ENCODE measurements at places on chromosomes 5 and 9.

DNA sequence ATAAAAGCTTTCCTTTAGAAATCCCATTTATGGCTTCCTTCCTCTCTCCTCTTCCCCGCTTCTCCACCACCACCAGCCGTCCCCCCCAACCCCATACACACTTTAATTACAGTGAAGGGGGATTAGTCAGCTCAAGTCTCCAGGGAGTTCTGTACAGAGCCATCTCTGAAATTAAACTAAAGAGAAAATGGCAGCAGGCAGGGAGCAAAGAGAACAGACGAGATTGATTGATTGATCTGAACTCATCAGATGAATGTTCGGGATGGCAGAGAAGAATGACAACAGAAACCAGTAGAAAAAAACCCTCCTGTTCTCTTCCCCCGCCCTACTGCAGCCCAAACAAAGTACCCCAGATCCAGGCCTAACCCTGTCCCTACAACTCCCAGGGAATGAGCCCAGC is 241.7 kb upstream of the PANK3 start:
- DNase-seq = no peak

DNA sequence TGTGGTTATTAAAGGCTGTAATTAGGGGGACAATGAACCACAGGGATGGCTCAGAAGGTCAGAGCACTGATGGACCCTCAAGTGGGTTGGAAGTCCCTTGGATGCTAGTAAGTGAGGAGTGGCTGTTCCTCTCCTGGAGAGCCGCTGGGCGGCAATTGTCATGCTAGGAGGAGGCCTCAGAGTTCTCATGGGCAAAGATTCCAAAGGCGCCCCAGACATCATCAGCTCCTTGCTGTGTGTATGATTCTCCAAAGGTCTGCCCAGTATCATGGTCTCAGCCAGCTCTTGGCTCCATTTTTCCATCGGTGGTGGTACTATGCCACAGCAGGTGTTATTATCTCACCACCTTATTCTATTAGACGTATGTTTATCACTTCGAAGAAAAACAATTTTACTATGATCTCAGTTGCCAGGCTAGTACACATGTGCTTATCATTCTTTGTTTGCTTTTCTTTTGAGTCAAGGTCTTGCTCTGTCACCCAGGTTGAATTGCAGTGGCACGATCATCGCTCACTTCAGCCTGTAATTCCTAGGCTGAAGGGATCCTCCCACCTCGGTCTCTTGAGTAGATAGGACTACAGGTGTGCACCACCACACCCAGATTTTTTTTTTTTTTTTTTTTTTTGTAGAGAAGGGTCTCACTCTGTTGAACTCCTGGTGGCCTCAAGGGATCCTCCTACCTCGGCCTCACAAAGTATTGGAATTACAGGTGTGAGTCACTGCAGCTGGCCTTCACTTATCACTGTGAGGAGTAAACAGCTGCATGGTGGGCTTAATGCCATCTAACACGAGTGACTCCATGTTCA is 46.8 kb downstream of the EXOSC2 start:
- DNase-seq = no peak

- no peak for DNase-seq
These were observed 4.5 kb downstream of the ROR2 start for GRCh38 chr9:91945277-91946085.

DNA sequence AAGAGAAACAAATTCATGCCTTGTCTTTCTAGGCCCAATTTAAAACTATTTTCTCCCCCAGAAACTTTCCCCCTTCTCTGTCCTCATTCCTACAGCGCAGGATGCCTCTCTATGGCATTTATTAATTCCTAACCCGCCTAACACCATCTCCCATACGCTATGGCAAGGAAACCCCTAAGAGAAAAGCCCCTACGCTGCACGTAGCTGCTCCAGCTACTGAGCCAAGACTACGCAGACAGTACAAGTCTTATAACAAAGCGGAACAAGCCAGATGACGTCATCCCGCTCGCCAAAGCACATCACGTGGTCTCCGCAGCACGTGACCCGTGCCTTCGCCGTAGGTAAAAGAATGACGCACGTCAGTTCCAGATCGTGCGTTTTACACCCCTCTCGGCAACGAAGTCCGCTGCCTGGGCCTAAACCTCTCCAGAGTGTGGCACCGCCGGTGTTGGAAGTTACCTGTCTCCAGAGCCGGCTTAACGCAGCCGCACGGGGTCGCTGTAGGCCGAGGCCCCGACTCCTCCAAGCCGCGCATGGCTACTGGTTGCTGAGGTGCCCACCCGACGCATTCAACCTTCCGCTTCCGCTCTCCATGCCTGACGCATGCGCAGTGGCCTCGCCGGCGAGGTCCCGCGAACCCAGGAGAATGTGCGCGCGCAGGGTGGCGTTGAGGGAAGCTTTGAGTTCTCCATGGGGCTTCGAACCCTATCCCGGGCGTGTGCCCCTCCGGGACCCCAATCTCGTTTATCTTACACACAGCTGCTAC is at the start of gene TRMO:
TRMO (minus strand) TSS at position 542 of the 766 bp plus-strand sequence; CDS start at position 535, 7 bp downstream.
- DNase-seq = peak; percentile 76

GRCh38 chr5:54915466-54916027 is 69.8 kb downstream of the ESM1 start:
- DNase-seq = no peak

Measured in GM12892 (cell line).